ENCODE measurements at places on chromosomes 11 and 22. TPM values are rescaled to one million over a fixed set of nuclear protein-coding genes. Genes with fewer than 3 reads are reported as not detected.

VPREB1 gene
- total RNA-seq, result not detected

OR8D1 gene
- not detected for total RNA-seq

PAAF1 gene
- 57.1 TPM for total RNA-seq

CHCHD10 gene
- 19.8 TPM for total RNA-seq

FOLH1 gene
- not detected for total RNA-seq

RIC3 gene
- total RNA-seq, result not detected

GGTLC3 gene
- not detected for total RNA-seq

MLC1 gene
- not detected for total RNA-seq

CRELD2 gene
- total RNA-seq, result 63.0 TPM

MMP13 gene
- total RNA-seq, result not detected

BTBD10 gene
- total RNA-seq, result 36.0 TPM

SELENOH gene
- total RNA-seq, result 162 TPM

PHF5A gene
- 40.0 TPM for total RNA-seq

VWCE gene
- 2.7 TPM for total RNA-seq

Measured in myocyte (in vitro differentiated cells).